Stimulated activated CD8-positive, alpha-beta memory T cell treated with anti-CD3 and anti-CD28 coated beads, Interleukin-15, amount 100 ng/mL, for 4 hours (primary cell): ENCODE measurements at places on chromosomes 7 and 10.

DNA sequence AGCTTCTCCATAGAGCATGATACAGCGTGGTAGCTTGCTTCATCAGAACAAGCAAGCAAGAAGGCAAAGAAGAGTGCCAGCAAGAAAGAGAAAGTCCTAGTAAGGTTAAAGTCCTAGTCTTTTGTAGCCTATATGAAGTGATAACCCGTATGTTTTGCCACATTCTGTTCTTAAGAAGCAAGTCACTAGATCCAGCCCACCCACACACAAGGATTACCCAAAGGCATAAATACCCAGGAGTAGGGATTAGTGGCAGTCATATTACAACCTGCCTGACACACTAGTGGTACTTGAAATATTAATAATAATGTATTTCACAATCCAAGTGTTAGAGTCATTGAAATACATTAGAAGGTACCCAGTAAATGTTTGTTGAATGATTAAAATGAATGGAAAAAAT lies 285.5 kb downstream of the HPSE2 start:
- no peak for DNase-seq

- DNase-seq, result no peak
Measured at GRCh38 chr10:110286841-110287240, 17.9 kb downstream of the SMNDC1 start.

- no peak for DNase-seq
Measured at GRCh38 chr7:81173766-81174281, 255.0 kb upstream of the SEMA3C start.

- DNase-seq, result no peak
Measured at GRCh38 chr10:66837335-66837734, 88.5 kb upstream of the LRRTM3 start.

GRCh38 chr7:23235813-23236221 lies 10.8 kb upstream of the GPNMB start:
- DNase-seq, result no peak

DNA sequence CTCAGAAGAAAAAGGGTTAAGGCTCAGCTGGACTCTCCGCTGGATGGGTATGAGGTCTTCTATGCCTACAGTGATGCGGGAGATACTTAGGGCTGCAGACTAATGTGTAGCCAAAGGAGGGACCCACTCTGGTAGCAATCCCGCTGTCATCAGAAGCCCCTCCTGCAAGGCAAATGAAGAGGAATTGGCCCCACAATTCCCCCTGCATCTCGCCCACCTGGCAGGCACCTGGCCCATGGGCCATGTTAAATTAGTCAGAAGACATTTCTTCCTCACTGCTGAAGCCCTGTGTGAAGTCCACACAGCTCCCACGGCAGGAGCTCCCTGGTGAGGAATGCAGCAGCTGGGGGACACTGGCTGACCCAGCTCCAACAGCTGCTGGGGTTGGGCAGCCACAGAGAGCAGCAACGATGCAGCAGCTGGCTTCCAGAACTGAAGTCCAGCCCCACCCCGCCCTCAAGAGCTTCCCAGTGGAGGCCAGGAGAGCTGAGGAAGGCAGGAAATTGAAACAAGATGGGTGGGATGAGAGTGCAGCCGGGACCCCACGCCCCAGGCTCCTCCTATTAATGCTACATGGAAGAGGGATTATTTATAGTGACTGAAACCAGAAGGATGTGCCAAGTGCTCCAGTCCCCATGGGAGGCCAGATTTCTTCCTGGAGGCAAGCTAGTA lies 5.5 kb downstream of the VSTM4 start:
- no peak for DNase-seq

DNA sequence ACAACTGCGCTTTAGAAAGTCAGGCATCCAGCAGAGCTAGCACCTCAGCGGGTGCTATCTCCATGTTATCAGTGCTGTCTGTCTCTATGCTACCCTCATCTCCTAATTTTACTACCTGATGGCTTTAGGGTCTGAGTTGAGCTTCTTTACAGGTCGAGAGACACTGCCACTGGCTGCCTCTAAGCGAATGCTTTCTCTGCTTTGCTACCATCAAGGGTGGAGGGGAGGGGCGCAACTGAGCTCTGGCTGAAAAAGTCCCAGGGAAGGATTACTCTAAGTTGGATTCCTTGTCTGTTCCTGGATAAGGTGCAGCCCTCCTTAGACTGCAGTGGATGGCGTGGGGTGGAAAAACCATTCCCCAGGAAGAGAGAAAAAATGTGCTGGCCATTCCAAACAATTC lies 105.7 kb downstream of the CDK14 start:
- DNase-seq, result no peak

DNA sequence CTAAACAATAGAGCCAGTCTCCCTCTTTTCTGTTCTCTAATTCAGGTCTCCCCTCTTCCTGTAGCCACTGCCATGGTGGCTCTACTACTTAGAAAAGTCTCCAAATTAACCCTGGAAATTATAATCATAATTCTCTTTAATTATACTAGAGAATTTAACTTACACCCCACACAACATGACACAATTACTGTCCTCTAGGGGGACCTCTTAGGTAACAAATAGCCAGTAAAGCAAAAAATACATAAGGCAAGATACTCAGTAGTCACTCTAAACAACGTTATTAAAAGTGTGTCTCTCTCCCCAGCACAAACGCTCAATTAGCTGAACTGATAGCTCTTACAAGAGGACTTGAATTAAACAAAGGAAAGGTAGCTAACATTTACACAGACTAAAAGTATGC lies 44.3 kb upstream of the ZNF107 start:
- no peak for DNase-seq

DNA sequence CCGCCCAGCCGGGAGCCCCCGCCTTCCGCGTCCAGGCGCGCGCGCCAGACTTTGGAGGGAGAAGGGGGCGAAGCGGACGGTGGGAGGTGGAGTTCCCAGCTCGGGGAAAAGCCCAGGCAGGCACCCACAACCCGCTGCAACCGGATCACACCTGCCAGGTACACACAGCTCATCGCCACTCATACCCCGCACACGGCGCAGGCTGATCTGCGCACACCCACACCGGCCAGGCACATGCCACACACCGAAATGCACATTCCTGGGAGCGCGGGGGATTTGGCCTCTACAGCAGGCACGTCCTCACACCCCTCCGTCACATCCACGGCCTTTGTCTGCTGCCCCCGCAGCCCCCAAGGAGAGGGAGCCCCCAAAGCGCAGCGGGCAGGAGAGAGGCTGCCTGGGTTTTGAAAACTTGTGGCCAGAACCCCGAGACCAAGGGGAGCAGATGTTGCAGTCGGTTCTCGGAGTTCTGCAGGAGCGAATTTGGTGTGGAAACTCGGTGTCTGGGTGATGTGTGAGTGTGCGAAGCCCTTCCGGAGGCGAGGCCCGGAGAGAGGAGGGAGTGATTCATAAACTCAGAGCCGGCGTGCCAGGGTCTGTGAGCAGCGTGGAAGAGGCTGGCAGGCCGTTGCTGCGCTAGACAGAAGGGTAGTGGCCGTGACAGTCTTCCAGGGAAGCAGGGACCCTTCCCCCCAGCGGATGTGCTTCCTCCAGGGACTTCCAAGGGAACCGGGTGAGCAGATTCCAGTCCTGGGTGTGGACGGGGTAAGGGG lies 734 bp downstream of the CHST3 start:
- peak; percentile 20 for DNase-seq

GRCh38 chr10:119120413-119120867 lies 16.5 kb downstream of the DENND10 start:
- DNase-seq, result no peak

DNA sequence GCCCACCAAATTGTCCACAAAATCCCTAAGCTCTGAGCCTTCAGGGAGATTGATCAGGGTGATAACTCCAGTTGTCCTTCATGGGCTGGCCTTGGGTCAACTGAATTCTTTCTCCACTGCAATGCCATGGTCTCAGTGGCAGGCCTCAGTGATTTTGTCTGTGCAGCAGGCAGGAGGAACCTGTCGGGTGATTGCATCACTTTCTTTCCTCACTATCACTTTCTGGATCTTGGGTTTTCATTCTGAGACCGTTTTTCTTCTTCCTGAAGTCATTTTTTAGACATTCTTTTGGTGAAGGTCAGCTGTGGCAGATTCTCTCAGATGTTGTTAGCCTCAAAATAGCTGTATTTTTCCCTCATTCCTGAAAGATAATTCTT lies 28.8 kb upstream of the LCOR start:
- no peak for DNase-seq

DNA sequence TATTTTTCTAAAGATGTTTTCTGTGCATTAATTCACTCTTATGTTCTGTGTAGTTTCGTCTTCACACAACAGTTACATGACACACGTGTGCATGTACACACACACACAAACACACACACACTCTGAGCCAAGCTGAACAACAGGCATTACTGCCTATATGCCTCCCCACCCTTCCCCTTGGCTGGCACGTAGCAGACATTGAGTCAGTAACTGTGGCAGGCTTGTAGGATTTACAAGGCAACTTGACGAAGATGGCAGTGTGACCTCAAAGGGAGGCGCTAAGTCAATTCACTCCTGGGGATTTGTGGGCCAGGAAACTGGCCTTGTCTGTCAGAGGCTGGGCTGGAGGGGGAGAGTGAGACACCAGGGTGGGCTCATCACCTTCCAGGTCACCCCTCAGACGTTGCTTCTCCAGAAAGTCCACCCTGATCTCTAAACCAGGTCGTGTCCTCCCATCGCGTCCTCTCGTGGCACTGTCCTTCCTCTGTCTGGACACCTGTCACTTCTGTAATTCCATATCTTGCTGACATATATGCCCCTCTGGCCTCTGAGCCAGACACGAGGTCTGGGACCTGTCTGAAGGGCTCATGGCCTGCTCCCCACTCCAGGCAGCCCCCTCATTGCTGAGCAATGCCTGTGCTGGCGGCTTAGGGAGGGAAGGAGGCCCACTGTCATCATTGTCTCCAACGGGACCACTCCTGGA lies 41.1 kb upstream of the INPP5A start:
- no peak for DNase-seq

DNA sequence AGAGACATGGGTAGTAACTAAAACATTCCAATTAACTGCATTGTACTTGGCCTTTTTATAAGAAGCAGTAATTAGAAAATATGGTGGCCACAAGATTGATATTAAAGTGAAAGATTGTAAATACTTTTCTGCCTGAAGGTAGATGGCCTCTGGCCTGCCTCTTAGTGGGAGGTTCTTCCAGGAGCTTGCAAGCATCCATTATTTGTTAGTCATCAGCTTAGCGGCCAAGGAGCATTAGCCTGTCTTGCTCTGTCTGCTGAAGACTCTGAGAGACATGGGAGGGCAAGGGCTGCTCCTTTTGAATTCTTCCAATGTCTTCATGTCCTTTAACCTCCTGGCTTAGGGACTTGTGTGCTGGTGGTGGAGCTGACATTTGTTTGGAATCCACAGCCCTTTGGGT lies 80.4 kb downstream of the TCF7L2 start:
- DNase-seq, result no peak

DNA sequence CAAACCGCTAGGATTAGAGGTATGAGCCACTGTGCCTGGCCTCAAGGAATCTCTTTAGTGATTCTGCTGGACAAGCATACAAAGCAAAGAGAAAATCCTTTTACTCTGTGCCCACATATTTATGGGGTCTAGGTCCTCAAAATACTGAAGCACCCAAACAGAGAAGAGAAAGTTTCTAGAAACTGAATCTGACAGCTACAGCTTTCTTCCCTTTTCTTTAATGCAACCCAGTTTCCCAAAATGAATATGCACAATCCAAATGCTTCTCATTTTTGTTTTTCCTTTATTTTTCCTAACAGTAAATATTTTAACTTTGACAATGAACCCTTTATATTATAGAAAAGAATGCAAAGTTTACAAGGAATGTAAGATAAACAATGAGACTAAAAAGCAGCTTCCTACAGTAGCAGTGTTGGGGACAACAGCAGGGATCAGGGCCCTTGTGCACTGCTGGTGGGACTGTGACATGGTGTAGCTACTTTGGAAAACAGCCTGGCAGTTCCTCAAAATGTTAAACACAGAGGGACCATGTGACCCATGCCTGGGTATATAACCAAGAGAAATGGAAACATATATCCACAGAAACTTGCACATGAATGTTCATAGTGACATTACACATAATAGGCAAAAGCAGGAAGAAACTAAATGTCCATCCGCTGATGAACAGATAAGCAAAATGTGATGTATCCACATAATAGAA lies 325.2 kb downstream of the PRPF18 start:
- DNase-seq, result no peak

- no peak for DNase-seq
Measured at GRCh38 chr10:130884456-130884855, 427.1 kb downstream of the TCERG1L start.

DNA sequence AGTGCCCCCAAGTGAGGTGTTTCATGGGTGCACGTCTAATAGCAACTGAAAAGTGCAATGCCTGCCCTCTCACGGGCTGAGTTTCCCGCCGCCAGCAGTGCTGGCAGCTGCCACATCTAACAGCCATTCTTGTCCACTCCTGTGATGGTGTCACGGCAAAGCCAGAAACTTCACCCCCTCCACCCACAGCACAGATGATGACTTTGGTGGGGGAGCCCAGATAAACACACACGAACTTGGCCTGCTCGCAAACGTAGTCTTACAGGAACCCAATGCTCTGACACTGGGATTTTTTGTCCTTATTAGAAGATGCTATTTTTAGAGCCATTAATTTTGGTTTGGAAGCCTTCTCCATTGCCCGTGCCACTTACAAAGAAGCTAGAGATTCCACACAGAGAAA lies 26.7 kb downstream of the CPXM2 start:
- no peak for DNase-seq

GRCh38 chr7:46680147-46680546 lies 759.1 kb upstream of the IGFBP3 start:
- no peak for DNase-seq

DNA sequence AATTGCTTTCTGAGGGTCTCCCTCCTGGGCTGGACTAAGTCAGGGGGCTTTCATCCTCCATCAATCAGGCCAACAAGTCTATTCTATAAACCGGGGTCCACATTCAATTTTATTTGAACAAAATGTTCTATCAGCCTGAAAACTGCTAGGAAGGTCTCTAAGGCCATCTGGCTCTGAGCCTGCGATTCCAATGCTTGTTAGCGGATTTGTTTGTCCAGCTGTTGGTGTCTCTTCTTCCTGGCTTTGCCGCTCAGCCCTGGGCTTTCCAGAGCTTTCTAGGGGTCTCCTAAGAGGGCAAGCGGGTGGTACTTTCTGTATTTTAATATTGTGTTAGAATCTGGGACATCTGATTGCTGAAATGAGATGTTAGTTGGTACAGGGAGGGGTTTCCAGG lies 136.7 kb downstream of the VIPR2 start:
- no peak for DNase-seq

DNA sequence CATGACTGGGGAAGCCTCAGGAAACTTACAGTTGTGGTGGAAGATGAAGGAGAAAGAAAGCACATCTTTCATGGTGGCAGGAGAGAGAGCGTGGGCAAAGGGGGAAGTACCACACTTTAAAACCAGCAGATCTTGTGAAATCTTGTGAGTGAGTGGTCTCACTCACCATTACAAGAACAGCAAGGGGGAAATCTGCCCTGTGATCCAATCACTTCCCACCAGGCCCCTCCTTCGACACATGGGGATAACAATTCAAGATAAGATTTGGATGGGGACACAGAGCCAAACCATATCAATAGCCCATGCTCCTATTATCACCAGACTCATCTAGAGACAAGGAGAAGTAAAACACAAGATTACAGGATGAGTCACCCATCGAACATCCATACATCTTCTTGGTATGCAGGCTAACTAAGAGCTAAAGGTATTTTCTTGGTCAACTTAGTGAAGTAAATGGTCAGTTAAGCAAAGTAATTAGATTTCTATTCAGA lies 55.3 kb upstream of the YAE1 start:
- no peak for DNase-seq

- DNase-seq, result no peak
Measured at GRCh38 chr7:64101126-64101942, 56.1 kb downstream of the ZNF727 start.

- DNase-seq, result no peak
Measured at GRCh38 chr7:138289082-138289481, 171.0 kb upstream of the TRIM24 start.
